ENCODE measurements at places on chromosomes 11 and 22.

- DNase-seq = no peak
These were observed 26.0 kb downstream of the RELT start for GRCh38 chr11:73401924-73402833.

GRCh38 chr11:86101941-86102407 lies 33.1 kb upstream of the PICALM start:
- no peak for DNase-seq

- DNase-seq = no peak
These were observed 601.1 kb downstream of the JRKL start for GRCh38 chr11:96990914-96991313.

- no peak for DNase-seq
These were observed 60.8 kb downstream of the PPFIBP2 start for GRCh38 chr11:7574491-7575130.

- no peak for DNase-seq
These were observed 4.6 kb upstream of the LYVE1 start for GRCh38 chr11:10573028-10573427.

DNA sequence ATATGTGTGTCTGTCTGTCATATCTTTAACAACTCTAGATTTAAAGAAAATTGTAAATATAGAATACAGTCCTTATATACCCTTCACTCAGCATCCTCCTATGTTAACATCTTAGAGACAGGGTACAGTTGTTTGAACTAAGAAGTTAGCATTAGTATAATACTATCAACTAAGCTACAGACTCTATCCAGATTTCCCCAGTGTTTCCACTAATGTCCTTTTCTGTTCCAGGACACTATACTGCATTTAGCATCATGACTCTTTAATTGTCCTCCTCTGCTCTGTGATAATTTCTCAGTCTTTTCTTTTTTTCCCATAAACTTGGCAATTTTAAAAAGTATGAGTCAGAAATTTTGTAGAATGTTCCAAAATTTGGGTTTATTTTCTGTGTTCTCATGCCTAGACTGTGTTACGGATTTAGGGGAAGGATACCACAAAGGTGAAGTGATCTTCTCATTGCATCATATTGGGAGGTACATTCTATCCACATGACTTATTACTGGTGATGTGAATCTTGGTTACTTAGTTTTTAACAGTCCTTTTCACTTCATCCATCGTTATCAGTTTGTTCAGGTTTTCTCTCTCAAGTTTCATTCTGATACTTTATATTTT lies 168.4 kb downstream of the SBF2 start:
- no peak for DNase-seq

DNA sequence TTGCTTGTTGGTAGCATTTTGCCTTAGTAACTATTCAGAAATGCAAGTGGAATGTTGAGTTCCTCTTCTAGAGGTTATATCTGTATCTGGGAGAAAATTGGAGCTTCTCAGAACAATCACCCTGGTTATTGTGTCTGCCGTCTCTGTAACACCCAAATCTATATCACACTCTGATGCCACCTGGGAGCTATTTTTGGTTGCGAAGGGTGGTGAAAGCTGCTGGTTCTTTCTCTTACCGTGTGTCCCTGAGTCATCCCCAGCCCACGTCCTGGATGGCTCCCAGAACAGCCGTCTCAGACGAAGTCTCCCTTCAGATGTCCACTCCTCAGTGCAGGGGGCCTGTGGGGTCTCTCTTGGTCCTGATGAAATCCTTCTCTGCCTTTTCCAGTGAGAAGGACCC lies 83.5 kb downstream of the C22orf31 start:
- no peak for DNase-seq

DNA sequence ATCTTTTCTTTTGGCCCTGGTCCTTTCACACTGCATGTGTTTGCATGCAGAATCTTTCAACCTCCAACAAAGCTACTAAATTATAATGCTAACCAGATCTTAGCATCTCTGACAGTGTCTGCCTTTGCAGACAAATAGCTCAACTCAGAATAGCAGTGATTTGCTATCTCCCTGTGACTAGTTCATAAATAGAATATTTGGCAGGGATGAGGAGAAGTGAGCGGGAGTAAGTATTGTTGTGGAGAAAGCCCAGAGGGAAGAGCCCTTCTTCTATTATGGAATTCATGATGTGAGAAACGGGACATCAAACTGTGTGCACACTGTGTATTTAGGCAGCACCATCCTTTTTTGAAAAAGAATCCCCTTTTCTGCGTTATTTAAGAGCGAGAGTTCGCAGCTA lies 288.0 kb upstream of the CHORDC1 start:
- no peak for DNase-seq

DNA sequence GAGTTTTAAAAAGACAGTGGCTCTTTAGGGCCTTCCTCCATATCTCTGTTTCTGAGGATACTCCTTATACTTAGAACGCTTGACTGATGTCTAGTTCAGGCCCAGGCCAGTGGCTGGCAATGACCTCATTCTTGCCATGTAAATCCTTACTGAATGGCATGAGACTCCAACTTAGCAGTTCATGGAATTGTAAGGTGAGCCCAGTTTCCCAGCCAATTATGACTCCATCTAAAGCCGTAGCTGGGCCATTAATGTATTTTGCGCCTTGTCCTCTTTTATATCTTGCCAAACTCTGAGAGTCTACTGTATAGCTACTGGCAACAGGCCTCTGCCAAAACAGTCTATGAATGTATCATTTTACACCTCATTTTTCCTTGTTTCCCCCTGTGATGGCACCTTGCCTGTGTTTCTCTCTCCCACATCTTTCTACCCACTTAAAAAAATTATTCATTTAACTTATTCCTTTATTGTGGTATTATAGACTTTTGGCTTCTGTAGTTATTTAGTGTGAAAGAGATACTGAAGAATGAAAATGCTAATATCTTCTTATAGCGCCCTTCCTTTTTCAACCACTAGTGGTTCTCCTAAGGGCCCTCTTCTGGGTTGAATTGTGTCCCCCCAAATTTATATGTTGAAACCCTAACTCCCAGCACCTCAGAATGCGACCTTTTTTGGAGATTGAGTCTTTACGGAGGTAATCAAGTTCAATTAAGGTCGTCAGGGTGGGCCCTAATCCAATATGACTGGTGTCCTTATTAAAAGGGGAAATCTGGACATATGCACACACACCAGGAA lies 67.4 kb downstream of the ZNRF3 start:
- DNase-seq = no peak

DNA sequence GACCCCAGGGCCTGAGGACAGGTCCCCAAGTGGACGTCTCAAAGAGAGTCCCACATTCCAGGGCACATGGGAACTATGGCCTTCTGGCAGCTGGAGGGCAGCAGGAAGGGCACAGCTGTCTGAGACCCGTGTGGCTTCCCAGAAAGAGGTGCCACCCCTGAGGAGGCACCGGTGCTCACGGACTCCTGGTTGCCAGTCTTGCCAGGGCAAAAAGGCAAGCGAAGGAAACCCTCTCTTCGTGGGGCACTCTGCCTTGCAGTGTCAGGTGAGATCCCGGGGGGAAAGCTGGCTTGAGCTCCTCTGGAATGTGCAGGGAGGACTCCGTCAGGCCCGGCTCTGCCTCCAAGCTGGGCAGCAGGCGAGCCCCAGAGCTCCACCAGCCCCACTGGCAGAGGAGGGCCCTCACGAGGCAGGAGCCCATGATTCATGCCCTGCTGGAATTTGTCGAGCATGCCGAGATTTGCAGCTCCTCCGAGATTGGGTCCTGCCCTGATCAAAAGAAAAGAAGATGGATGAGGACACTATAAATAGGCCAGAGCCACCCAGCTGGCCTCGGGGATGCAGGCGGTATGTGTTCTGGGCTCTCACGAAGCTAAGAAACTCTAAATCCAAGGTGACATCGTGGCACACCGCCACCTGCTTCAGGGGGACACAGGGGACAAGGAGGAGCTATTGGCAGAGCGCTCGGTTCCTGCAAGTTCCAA lies 9.9 kb upstream of the CELSR1 start:
- DNase-seq = no peak

DNA sequence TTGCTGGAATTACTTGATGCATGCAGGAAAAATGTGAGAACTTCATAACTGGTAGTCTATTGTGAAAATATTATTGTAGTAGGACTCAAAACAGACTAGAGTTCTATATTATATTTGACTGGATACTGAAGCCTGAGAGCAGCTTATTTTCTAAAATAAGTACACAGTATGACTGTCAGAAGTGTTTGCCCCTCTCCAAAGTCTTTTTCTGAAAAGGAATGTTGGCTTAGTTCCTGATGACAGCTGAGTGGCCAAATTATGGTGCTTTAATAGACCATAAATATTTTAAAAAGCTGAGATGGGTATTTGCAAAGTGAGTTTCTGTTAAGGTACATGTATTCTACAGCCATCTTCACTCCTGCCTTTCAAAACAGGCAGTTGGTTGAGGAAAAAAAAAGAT lies 13.1 kb downstream of the ZBED5 start:
- DNase-seq = no peak

DNA sequence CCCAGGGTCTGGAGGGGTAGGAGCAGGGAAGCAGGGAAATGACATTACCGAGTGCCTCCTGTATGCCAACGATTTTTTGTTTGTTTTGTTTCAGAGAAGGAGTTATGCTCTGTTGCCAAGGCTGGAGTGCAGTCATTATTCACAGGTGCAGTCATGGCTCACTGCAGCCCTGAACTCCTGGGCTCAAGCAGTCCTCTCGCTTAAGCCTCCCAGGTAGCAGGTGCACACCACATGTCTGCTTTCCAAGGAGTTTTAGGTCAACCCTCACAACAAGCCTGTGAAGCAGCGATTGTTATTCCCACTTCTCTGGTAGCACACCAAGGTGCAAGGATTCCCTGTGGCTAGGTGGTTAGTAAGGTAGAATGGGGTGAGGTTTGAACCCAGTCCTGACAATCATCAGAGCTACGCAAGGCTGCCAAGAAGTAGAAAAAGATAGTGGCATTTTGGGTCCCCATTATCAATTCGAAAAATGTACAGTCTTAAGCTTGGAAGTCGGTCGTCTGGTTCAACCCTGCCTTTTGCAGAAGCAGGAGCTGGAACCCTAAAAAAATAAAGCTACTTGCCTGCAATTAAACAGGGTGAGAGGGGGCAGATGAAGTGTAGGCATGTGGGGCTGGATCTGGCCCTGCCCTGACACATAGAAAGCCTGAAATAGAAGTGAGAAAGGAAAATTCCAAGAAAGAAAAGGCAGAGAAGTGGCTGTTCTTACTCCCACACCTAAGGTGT lies 9.1 kb downstream of the UCP3 start:
- no peak for DNase-seq

GRCh38 chr11:112277941-112278340 lies 17.3 kb upstream of the PLET1 start:
- DNase-seq = no peak

GRCh38 chr11:85307366-85307765 lies 319.8 kb downstream of the DLG2 start:
- DNase-seq = no peak

- DNase-seq = no peak
These were observed 25.4 kb upstream of the CPT1A start for GRCh38 chr11:68867066-68867465.

- no peak for DNase-seq
These were observed 208.0 kb downstream of the DDX10 start for GRCh38 chr11:108872781-108873291.

GRCh38 chr11:65213322-65214211 lies 31.8 kb downstream of the CAPN1 start:
- DNase-seq = no peak

GRCh38 chr11:132361011-132361550 lies 990.7 kb downstream of the NTM start:
- DNase-seq = no peak

DNA sequence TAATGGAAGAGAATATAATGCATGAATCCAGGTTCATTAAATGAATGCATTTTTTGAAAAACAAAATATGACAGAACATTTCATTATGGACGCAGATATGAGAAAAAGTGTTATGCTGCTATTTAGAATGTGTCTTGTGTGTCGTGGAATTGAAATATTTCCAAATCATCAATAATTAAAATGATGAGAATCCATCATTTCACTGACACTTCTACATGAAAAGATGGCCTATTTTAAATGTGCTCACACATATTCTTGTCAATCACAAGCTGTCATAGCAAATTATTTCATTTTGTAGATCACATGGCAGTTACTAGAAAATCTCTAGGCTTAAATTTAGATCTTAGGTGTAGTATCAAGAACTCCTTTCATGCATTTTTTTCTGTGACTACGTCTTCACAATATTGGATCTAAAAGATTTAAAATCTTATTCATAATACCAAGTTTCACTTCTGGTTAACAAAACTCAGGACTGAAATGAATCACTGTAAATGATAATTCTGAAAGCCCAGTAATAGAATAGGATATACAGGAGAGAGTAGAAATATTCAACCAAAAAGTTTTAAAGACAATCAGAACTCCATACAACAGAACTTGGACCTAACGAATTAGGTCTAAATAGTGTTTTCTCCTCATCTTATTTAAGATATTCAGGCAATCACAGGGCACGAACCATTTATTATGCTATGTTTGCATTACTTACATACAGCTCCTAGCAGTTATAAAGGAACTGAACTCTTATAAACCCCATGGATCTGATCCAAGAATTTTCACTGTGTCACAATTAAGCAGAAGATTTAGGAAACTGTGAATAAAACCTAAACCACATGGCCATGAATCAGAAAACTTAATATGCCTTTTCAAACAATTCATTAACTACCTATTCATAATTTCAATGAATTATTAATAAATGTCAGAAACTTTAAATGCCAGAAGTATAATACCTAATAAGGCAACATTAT lies 67.7 kb downstream of the DCDC1 start:
- DNase-seq = no peak

- DNase-seq = no peak
These were observed 26.6 kb downstream of the NF2 start for GRCh38 chr22:29629903-29630516.

GRCh38 chr11:64265176-64266160 lies 14.1 kb downstream of the PLCB3 start:
- DNase-seq = no peak

DNA sequence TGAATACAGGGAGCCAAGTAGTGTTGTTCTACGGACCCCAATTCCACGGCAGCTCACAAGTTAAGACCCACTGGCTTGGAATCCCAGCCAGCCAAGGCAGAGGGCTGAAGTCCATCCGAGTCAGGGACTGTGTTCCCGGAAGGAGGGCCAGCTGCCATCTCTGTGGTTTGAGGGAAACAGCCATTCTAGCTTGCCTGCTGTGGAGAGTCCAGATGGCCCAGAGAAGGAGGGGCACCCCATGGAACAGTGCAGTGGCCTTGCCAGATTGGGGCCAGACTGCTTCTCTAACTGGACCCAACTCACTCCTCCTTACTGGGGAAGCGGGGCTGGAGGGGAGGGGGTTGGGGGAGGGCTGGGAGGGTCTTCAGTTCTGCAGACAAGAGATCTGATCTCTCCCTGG lies 156.4 kb downstream of the FAM181B start:
- no peak for DNase-seq
